ENCODE measurements at places on chromosomes 13 and 19.

DNA sequence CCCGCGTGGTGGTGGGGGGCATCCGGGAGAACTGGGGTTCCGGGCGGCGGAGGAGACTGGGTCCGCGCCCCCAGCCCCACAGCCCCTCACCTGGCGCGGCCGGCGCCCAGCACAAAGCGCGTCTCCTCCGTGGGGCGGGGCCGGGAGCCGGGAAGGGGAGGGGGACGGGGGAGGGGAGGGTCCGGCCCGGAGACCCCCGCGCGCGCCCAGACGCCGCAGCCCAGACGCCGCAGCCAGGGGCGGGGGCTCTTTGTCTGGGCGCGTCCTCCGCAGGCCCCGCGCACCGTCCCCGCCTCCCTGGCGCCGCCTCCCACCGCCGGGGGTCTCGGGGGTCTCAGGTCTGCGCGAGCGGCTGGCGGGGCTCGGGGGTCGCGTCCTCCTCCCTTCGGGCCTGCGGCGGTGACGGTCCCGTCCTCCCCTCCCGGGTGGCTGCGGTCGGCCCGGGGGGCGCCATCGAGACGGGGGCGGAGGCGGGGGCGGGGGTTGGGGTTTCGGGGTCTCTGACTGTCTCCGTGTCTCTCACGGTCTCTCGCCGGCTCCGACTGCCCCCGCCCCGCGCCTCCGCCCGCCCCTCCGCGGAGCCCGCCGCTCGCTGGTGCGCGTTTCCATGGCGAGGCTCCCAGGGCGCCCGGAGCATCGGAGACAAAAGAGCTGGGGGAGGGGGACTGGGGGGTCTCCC lies at the start of gene PLPPR3:
PLPPR3 (minus strand) TSS at position 131 of the 679 bp plus-strand sequence. CDS start 396 bp downstream, outside the sequence.
- no peak for DNase-seq

DNA sequence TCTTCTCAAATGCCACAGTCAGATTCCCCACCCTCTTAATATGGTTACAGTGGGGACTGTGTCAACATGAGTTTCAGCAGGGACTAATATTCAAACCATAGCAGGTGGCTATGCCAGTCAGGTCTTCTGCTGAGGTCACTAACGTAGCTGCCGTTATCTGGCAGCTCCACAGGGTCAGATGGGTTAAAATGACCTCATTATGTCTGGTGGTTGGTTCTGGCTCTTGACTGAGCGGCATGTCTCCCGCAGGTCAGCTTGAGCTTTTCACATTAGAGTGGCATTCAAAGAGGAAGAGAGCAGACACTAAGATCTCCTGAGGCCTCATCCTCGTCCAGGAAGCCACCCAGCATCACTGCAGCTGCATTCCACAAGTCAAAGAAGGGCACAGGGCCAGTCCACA lies 21.4 kb upstream of the IPO5 start:
- no peak for DNase-seq

DNA sequence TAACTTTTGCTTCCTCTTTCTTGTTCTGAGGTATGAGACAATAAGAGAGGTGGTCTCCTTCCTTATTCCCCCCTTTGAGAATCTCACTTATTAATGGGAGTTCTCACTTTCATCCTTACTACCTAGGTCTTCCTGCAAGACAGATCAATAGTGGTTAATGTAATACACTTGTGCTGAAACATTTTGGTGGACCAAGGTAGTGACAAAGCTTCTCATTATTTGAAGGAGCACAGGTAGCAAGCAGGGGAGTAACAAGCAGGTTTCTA lies 17.9 kb downstream of the ZNF700 start:
- no peak for DNase-seq

DNA sequence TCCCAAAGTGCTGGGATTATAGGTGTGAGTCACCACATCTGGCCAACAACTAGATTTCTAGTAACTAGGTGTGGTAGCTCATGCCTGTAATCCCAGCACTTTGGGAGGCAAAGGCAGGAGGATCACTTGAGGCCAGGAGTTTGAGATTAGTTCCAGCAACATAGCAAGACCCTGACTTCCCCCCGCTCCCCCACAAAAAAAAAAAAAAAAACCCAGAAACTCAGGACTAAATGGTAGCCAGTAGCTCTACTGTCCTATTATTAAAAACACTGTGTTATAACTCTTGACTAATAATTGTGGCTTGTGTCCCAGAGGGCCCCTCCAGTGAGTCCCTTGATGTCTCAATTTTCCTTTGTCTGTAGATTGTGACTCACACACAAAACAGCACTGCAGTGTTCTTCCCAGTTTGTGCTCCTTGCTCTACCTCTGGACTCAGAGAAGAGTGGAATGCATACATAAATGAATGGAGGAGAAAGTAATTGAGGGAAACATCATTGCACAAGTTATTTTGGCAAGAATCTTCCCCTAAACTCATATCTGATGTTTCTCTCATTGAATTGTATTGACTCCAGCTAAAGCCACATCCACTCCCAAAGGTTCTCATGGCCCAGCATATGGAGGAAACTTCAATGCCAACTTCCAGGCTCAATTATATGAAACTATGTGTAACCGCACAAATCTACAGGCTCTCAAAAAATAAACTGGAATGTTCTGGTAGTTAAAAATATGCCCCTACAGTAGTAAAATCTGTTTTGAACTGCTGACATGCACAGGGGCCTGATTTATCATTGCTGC lies 8.8 kb downstream of the TPT1 start:
- no peak for DNase-seq

GRCh38 chr13:30371649-30372265 lies 50.5 kb upstream of the UBE2L5 start:
- DNase-seq, result peak; percentile 62

DNA sequence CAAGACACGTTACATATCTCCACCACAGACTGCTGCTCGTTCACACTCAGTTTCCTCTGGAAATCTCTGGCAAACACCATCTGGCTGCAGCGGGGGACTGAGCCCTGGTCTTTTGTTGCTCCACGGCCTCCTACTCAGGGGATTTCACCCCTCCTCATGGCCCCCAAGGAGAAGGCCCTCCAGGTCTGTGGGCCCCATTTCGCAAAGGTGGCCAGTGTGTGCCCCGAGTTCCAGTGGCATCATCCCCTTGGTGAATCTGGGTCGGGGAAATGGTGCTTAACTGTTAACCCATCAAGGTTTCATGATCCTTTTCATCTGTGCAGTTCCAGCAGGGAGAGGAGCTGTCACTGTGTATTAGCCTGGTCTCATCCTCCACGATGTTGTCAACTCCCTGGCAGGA lies 235.4 kb upstream of the MAB21L1 start:
- DNase-seq, result no peak

- no peak for DNase-seq
These were observed 44.5 kb downstream of the VWA8 start for GRCh38 chr13:41916173-41916954.

Measured in activated CD4-positive, alpha-beta T cell treated with anti-CD3 and anti-CD28 coated beads, Interleukin-2, amount 50 U/mL, for 48 hours (primary cell).